ENCODE measurements at places on chromosomes 5 and 9.

DNA sequence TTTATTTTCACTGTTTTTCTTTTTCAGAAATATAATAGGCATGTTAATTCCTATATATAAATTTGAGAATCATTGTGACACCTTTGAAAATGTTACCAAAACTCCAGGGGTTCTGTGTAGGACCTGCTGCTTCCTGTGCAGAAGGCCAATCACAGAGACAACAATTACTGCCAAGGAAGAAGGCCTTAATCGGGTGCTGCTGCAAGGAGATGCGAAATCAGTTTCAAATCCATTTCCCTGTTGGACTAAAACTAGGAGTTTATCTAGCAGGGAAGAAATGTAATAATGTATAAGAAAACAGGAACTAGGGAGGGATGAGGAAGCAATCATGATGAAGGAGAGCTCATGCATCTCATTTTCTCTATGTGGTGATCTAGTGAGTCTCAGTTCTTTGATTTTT is 209.7 kb upstream of the NUDT12 start:
- no peak for DNase-seq

DNA sequence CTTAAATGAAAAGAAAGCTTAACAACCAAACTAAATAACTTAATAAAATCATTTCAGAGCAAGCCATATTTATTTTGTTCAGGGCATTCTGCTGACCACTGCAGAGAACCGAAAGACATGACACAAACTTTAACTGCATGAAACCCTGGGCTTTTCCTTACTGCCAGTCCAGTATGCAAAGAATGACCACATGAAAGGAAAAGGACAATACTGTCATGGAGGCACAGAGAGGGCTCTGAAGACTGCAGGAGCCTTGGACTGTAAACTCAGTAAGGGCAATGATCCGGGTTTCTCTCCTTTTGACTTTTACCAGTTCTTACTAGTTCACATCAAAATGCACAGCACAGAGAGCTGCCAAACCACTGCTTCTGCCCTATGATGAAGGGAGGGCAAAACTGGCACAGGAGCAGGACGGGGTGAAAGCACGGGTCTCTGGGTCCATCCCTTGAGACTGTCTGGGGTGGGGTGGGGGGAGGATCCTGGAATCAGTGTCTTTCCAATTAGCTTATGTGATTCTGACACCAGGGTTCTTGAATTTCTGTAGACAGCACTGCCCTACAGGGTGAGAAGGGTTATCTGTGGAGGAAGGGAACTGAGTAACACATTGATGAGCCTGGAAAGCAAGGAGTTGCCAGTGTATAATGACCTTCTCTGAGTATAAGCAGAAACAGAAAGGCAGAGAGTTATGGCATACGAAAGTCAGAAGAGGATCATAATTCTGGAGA is 44.7 kb downstream of the RNF130 start:
- DNase-seq: no peak

GRCh38 chr9:137606005-137606621 is 627 bp downstream of the ARRDC1 start:
- no peak for DNase-seq

DNA sequence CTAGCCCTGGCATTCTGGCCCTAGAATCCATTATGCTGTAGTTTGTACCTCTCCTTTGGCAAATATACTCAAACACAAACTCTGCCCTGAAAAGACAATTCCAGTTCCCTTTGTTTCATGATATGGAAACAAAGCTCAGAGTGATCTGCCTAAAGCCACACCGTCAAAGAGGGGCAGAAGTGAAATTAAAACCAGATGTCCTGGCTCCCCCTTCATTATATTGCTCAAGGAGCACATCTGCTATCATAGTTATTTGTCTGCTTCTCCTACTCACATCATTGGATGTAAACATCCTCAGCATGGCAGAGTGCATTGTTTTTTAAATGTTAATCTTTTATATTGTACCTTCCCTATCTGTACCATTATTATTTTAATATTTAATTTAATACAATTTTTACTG is 266.7 kb upstream of the SMARCA2 start:
- DNase-seq: no peak

DNA sequence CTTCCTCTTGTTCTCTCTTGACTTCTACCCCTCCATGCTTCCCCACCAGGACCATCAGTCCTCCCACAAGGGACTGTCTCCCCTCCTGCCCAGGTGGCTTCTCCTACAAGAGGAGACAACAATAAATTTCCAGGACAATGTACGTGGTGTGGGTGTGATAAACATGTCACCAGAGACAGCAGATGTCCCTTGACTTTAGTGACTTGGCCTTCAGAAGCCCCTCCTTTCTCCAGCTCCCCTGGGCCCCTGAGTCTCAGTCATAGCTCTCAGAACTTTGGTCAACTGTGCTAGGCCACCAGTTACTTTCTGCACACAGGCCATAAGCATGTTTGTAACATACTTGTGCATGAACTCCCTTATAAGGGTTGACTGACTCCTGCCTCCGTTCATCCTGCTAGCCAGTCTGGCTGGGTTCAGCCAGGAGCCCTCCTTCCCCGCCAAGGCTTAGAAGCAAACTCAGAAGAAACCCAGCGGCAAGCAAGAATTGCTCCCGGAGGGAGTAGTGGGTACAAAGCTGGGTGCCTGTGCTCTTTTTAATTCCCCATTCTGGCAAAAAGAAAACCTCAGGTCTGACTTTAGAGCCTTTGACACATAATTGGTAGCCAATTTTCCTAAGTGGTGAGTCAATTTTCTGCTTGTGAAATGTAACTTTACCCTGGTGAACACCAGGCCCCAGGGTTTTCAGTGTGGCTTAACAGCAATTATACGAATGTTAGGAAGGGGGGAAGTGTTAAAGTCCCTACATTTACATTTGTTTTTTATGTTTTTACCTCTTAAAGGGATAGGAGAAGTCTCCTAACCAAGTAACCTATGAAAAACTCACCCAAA is 49.2 kb downstream of the EBF1 start:
- no peak for DNase-seq

- DNase-seq: no peak
These were observed 606.4 kb downstream of the ZNF608 start for GRCh38 chr5:124140060-124140459.

DNA sequence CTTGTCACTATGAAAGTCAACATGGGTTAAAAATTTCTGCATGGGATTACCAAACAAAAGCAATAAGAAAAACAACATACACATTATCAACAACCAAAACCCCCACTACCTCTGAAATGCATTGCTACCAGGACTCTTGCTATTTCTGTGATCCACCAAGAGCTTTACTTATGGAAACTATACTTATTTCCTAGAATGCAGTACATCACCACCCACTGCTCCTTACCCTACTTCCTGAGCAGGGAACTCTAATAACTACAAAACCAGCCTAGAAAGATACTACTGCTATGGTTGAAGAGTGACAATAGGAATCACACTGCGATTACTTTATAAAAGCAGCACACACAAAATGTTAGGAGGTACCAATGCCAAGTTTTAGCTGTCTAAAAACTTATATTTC is 22.2 kb downstream of the LURAP1L start:
- no peak for DNase-seq

DNA sequence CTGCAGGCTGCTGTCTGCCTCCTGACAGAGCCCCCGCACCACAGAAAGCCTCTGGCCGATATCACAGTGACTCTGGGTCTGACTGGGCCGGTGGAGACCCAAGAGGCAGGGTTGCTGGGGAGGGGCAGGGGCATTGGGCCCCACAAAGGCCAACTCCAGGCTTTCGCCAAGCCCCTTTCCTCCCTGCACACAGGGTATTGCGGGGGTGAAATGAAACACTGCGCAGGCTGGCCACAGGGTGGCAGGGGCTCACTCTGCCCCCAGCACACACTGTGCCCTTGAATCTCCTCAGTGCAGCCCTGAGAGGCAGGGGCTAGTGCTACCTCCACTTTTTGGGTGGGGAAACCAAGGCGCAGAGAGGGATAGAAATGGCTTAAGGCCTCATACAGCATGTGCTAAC is 44.6 kb downstream of the BARX1 start:
- no peak for DNase-seq

GRCh38 chr5:158701007-158701391 is 398.7 kb downstream of the EBF1 start:
- DNase-seq: no peak

DNA sequence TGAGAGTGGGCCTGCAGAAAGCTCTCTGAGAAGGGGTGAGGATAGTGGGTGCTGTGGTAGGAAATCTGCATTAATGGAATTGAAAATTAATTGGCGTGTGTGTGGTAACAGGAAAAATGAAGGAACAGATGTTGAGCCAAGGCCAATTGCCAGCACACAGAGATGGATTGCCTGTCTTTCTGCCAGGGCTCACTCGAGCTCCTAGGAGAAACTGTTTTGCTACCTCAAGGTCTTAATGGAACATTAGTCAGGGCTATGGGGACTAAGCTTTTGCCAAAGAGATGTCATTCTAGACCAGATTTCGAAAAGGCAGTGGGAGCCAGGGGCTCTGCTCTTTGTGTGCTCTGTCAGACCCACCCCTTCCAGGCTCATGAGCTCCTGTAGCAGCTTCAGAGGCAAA is 124.0 kb upstream of the EFNA5 start:
- no peak for DNase-seq

- DNase-seq: no peak
These were observed 11.4 kb downstream of the ABO start for GRCh38 chr9:133263557-133263956.

DNA sequence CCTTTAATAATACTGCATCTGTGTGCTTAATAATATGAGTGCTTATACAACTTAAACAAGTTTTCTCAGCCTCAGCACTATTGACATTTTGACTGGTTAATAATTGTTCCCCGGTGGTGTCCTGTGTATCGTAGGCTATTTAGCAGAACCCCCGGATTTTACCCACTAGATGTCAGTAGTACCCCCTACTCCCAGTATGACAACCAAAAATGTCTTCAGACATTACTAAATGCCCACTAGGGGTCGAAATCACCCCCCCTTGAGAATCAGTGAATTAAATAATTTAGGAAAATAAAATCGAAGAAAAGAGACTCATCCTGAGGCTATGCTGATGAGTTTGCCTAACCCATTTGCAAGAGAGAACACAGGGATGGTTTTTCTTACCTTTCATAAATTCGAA is 166.3 kb downstream of the ATP10B start:
- DNase-seq: no peak

GRCh38 chr9:93096811-93097382 is 880 bp downstream of the CARD19 start:
- no peak for DNase-seq

DNA sequence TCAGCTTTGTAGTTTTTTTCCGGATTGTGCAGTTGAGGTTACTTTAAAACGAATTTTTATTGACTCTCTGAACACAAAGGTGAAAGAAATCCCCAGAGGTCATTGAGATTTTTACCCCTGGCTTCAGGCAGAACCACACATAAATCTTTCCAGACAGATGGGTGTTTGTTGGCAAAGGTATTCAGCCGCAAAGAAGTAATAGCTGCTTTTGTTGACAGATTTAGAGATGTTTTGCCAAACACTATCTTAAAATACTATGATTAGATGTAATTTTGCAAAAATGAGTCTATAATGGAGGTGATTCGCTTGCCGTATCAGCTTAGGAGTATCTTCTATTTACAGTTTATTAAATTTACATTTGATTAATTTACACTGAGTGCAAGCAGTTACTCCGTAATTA is 418.3 kb upstream of the CLINT1 start:
- DNase-seq: no peak

GRCh38 chr5:80502800-80503199 is 14.9 kb downstream of the FAM151B start:
- no peak for DNase-seq

GRCh38 chr9:124428751-124429529 is 13.7 kb upstream of the PSMB7 start:
- peak; percentile 91 for DNase-seq

GRCh38 chr9:34047864-34048726 is 592 bp downstream of the UBAP2 start:
- peak; percentile 50 for DNase-seq

DNA sequence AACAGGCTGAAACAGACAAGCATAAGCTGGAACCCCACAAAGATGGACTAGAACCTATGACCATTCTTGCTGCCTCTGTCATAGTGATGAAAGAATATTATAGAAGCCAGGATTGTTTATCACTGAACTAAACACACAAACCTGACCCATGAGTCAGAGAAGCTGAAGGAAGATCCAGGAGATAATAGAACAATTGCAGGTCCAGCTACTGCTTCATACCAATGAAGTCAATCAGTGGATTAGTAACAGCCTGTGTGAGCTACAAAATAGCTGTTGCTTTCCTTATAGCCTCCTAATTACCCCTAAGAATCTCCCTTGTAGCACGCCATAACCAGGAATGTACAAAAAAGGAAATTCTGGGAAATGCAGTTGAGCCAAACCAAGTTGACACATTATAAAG is 459.9 kb upstream of the ZNF462 start:
- no peak for DNase-seq

DNA sequence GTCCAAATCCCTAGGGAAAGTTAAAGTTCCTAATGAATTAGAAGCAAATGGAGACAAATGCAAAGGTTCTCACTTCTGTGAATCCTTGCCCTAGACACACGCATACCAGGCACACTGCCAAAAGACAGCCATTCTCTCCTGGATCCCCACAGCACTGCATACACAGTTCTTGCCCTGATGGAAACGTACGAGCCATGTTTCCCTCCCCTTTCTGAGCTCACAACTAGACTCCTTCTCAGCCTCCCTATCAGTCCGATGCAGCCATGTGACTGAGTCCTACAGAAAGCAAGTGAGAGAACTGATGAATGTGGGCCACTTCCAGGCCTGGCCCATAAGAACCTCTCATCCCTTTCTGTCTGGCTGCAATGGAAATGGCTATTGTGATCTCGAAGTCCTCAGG is 92.0 kb downstream of the ZNF608 start:
- DNase-seq: no peak

- DNase-seq: no peak
These were observed 14.3 kb downstream of the KDM3B start for GRCh38 chr5:138366632-138367382.

DNA sequence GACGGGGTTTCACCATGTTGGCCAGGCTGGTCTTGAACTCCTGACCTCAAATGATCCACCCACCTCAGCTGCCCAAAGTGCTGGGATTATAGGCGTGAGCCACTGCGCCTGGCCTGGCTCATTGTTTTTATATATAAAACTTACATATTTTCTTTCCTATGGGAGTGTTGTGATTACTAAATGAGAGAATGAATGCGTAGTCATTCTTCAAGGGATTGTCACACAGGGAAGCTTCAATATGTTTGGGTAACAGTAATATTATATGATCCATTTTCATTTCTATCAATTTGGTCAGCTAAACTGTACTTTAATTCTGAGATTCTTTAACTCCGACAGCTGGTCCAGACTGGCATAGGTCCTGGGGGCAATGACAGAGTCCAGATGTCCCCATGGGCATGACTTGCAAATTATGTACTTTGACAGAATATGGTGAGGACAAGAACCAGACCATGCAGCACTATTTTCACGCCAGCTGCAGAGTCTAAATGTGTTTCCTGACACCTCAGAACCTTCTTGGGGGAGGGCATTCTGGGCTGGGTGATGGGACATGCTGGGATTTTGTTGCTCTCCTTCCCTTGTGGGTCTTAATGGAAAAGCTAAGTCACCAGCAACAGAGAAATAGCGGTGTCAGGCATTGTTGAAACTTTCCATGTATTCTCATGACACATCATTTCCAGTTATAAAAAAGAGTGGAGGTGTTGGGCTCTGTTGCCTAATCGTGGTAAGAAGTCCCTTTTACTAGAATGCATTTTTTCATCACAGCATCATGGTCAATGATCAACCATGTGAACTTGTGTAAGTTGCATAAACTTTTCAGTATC is 40.9 kb upstream of the TNC start:
- no peak for DNase-seq

Data from NCI-H1092 (cell line).